ENCODE measurements at places on chromosomes 4 and X.

DNA sequence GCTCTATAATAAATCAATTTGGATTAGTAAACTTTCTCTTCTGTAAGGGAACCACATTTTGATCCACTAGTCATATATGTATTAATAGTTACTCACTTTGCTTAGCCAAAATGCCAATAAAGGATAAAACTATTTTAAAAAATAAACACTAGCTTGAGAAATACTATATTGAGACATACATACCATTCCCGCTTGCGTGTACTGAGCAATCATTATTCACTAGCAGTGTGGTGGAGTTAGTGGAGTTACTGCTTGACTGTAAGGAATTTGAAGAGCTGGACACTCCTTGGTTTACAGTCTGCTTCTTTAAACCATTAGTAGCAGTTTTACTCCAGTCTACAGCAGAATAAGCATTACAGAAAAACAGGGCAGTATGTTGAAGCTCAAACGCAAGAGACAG lies 10.8 kb upstream of the PHKA2 start:
- no peak for DNase-seq

GRCh38 chrX:67604979-67605703 lies 61.3 kb downstream of the AR start:
- no peak for DNase-seq

- DNase-seq, result no peak
These were observed 523 bp upstream of the BTK start for GRCh38 chrX:101386542-101386885.

DNA sequence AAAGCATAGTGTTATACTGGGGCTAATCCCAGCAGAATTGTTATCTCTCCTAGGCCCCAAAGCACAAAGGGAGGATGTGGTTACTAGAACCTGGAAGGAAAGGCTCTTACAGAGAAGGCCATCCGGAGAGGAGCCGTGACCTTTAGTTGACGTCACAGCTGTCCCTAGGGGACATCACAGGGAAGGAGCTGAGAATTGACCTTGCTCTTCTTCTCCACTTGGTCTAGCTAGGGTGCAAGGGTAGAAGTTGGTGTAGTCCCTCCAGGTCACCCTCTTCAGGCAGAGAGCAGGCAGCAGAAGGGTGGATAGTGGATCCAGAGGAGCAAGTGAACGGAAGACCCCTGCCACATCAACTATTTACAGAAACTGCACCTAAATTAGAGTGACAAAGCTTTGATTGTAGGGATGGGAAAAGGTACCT lies 22.8 kb upstream of the FGF2 start:
- DNase-seq, result no peak

GRCh38 chr4:5260121-5260520 lies 208.8 kb downstream of the STK32B start:
- no peak for DNase-seq

All from esophagus squamous epithelium (tissue), 5 donors.